ENCODE measurements at places on chromosomes 6 and 20.
A peak's percentile ranks its signal among the peaks of the same experiment; 100 is the strongest.

GRCh38 chr6:10082385-10082784 lies 332.5 kb downstream of the TFAP2A start:
- no peak for DNase-seq

GRCh38 chr6:104862456-104862855 lies 2.7 kb upstream of the HACE1 start:
- no peak for DNase-seq

GRCh38 chr6:24565196-24565595 lies 70.4 kb downstream of the ALDH5A1 start:
- no peak for DNase-seq

- no peak for DNase-seq
These were observed 226.1 kb downstream of the OTOR start for GRCh38 chr20:16974080-16974854.

DNA sequence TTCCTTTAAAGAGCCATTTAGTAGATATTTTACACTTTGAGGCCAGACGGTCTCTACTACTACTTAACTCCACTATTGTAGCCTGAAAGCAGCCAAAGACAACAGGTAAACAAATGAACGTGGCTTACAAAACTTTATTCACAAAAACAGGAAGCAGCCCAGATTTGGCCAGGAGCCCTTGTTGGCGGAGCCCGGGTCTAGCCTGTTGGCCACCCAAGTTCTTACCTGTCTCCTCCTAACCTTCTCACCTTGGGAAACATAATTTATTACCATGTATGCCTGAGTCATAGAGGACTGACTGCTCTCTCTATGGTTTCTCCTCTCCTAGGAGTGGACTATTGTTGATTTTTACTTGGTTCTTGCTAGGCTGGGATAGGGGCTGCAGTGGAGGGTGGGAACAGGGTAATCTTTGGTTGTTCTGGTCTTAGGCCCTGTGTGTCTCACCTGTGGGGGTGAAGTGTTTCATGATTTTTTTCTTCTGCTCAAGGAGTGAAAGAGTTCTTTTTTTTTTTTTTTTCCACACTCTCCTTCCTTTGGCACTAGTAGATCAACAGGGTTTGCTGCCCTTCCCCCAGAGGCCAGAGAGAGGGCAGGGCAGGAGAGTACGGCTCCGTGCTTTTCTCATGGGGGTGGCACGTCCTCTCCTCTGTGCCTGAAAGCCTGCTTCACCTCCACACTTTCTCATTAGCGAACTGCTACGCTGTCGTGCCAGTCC lies 90.0 kb downstream of the RPP40 start:
- no peak for DNase-seq

DNA sequence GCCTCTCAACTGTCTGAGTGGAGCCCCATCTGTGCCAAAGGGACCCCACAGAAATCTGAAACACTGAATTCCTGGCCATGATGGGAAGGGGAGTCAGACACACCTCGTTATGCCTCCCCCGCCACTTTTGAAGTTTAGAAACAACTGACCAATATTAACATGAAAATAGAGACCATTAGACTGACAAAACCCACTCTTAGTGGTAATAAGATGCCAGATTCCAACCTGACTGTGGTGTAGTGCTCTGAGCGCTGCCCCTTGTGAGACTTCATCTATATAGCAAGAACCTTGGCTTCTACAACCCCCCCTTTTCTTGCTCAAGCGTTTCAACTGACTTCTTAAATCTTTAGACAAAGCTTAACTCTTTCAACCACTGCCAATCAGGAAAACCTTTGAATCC lies 46.1 kb upstream of the UNC93A start:
- no peak for DNase-seq

GRCh38 chr20:46237227-46237626 lies 71.1 kb downstream of the CDH22 start:
- no peak for DNase-seq

DNA sequence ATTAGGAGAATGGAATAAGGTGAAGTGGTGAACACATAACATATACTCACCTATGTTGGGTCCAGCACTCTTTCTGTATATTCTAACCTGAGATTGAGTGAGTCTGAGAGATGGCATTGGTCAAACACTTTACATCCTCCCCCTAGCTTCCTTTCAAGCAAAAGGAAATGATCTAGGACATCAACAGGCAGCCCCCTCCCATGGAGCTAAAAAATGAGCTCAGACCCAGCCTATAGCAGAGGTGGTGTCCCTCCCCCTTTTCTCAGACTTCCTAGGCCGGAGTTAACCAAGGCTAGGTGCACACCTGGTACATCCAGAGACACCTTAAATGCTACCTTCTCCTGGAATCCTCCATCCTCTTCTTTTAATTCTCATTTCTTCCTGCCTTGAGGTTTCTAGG lies 5.5 kb upstream of the SDC4 start:
- no peak for DNase-seq

- DNase-seq = no peak
These were observed 10.9 kb downstream of the IFNGR1 start for GRCh38 chr6:137208279-137208678.

GRCh38 chr20:47479506-47479905 lies 22.2 kb upstream of the NCOA3 start:
- DNase-seq = no peak

GRCh38 chr6:105424175-105424783 lies 21.4 kb upstream of the PREP start:
- no peak for DNase-seq

DNA sequence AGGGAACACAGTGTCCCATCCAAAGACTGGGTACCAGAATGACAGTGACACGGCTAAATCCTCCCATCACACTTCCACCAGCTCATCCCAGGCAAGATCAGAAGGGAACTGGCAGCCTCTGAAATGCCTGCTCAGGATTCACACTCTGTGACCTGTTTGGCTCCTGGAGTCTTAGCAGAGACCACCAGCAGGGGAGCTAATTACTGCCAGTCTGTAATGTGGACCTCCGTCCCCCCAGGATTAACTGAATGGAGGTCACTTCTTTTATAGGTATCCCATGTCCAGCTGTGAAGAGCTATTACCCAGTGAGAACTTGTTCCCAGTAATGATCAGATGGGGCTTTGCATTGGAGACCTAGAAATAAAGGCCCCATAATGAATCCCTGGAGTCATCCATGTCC lies 45.2 kb downstream of the DEFB114 start:
- DNase-seq = no peak

GRCh38 chr6:142867988-142868812 lies 76.8 kb downstream of the HIVEP2 start:
- DNase-seq = no peak

- peak; percentile 89 for DNase-seq
These were observed at the start of gene HELZ2 for GRCh38 chr20:63574156-63574828. Gene HELZ2, minus strand, starts transcription at chr20:63574239. Its CDS starts 1,854 bp downstream, at chr20:63572385.

- DNase-seq = no peak
These were observed 112.6 kb downstream of the B3GAT2 start for GRCh38 chr6:70844301-70844700.

DNA sequence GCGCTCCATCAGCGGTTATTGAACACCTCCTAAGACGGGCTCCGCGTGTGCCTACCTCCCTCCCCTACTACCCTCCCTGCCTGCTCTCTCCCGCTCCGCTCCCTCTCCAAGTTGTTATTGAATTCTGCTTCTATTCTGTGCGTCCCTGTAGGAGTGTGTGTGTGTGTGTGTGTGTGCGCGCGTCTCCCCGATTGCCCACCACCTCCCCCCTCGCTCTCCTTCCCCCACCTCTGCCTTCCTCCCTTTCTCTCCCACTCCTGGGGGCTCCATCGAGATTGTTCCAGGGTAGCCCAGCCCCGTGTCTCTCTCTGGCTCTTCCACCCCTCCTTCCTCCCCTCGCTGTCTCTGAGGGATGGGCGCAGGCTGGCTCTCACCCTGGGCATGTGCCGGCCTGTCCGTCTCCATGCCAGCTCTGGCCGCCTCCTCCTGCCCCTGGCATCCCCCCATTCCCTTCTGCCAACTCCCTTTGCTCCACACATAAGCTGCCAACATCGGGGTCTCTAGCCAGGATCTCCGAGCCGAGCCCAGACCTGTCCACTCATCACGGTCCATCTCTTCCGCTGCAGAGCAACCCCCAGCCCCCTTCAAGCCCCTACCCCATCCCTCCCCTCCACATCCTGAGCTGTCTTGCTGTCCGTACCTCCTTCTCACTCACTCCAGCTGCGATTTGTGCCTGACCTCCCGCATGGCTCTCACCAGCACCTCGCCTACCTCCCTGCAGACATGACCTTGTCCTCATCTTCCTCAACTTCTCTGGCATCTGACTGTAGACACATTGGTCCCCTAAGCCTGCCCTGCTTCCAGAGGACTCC lies 68.5 kb downstream of the SRC start:
- no peak for DNase-seq

DNA sequence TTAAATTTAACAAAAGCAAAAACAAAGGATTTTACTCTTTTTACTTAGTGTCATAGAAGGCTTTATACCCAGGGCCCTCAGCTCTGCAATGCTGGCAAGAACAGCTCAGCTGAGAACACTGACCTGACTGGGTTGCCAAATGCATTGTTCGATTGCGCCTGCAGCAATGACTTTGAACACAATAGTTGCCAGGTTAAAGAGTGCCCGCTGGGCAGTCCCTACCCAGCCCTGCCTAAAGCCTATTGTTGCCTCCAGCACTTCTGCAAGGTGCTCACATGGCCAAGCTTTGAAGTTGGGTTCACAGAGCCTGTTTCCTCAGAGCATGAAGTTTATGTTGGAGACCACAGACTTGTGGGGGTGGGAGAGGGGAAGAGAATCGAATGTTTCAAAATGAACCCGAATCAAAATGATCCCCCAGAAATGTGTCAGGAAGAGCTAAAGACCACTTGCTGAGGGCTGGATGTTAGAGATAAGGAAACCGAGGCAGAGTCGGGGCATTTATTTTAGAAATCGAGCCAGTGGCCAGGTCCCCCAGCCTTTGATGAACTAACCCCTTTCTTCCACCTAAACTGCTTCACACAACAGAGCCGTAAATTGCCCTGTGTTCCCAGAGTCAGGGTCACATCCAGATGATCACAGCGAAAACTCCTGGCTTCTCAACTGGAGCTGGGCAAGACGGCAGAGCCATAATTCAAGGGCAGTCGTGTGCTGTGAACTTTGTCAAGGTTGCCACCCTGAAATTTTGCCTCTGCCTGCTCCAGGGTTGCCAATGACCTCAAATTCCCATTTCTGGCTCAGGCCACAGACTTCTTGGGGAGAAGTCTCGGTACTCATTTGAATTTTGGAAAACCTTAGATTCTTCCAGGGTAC lies 55.0 kb downstream of the FOXA2 start:
- no peak for DNase-seq

DNA sequence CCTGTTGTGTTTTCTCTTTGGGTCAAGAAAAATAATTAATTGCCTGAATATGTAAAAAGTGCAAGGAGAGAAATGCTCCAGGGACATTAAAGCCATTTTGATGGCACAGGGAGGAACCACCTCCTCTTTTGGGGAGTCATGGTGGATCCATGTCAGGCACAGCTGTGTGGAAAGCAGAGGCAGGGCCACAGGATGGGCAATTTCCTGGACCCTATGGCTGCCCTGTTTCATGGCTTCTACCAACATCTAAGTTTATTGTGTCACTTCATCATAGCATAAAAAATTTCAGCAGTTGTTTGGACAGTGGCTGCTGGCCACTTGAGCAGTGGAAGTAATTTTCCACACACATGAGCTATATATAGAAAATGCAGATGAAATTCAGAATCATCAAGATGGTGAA lies 238.2 kb downstream of the SYNE1 start:
- no peak for DNase-seq

- DNase-seq = no peak
These were observed 88.3 kb downstream of the NINL start for GRCh38 chr20:25496968-25497401.

GRCh38 chr6:141540207-141540606 lies 592.5 kb upstream of the GJE1 start:
- DNase-seq = no peak

DNA sequence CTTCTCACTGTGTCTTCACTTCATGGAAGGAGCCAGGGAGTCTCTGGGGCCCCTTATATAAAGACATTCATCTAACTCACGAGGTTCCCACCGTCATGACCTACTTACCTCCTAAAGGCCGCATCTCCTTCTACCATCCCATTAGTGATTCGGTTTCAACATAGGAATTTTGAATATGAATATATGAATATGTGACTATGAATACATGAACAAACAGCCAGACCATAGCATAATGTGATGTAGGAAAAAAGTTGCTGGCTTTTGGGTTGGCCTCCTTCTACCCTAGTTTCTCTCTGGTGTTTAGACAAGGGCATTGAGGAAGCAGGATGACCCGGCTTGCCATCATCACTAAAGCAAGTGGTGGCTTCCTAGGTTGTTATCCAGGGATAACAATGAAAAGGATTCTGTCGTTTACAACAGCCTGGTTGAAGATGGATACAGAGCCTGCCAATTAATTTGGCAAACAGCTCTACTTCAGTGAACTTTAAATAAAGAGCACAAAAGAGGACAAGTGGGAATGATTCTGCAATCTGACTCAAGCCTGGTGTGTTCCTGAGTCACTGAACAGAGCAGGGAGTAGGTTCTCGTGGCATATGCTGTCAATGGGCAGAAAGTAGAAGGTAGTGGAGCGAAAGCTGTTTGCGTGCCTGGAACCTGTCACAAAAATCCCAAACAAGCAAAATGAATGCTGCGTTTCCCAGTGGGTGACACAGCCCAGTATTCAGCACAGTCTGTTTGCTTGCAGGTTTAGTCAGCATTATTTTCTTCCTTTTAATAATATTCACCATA lies 44.0 kb upstream of the DOK5 start:
- no peak for DNase-seq

All from upper lobe of right lung (tissue), 1 donor.